ENCODE measurements at places on chromosomes 16 and 17.

DNA sequence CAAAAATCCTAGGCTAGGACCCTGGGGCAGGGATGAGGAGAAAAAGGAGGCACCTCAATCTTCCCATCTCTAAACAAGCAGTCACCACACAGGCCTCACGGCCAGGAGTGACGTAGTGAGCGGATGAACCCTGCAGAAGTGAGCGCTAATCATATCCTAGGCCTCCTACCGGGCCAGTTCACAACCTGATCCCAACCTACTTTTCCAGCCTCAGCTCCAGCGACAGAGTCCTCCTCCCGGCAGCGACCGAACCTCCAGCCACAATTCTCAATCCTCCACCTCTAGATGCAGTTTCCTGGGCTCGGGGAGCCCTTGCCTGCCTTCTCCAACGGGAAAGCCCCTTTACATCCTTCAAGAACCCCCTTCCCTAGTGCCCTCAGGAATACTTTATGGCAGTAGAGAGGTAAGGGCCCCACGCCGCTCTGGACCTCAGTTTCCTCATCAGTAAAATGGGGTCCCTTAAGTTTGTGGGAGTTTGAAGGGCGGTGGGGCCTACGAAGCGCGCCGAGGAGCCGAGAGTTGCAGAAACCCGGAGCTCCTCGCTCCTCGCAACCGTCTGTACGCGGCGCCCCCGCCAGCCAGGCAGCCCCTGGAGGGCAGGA is 1.4 kb downstream of the ZNF668 start:
- DNase-seq, result no peak

- no peak for DNase-seq
Observed at GRCh38 chr17:67459985-67460384, 82.9 kb downstream of the PITPNC1 start.

GRCh38 chr16:79151-80054 is 1.4 kb downstream of the MPG start:
- no peak for DNase-seq

GRCh38 chr16:13996778-13997288 is 74.3 kb upstream of the MRTFB start:
- no peak for DNase-seq

Data from heart left ventricle (tissue), 16 donors.